ENCODE measurements at places on chromosomes 4 and X.

DNA sequence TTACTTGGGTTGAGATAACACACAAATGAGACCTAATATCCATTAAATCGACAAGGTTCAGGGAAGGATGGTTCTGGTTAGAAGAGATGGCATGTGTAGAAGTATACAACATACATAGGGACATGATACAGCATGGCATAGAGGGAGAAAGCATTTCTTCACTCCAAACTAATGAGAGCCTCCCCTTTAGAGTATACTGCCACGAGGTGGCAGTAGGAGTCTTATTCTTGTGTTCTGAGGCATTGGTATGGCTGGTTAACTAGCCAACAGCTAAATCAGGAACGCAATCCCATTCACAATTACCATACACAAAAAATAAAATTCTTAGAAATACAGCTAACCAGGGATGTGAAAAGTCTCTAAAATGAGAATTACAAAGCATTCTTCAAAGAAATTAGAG, 29.1 kb upstream of the TRO start:
- peak; percentile 55 for DNase-seq

- DNase-seq, result no peak
Observed at GRCh38 chr4:963276-964225, 9.8 kb downstream of the DGKQ start.

DNA sequence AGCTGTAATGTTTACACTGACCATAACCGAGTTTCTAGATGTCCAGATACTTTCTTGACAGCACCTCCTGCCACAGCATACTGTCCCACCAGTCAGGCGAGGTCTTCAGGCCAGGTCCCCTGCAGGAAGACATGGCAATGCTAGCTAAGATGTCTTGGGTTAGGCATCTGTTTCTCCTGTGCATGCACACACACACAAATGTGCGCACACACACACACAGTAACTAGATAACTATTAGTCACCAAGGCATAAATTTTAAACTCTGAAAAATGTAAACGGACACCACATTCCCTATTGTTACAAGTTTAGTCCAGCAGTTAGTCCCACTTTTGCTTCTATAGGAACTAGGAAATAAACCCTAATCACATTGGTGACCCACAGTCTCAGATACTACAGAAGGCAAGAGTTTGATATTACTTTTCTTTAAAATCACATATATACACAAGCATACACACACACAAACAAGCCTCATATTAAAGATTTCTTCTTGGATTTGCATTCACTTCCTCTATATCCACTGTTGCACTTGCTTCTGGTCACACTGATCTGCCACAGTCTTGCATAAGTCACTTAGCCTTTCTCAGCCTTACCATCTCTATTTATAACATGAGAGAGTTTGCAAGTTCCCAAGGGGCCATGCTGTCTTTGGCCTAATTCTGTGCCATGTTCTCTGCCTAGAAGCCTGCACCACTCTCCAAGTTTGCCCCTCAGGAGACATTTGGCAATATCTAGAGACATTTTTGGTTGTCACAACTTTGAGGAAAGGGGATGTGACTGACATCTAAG, 32.2 kb downstream of the IL21 start:
- DNase-seq, result no peak

GRCh38 chrX:14357314-14357713, 172.0 kb upstream of the GLRA2 start:
- DNase-seq, result no peak

GRCh38 chr4:123892368-123892976, 495.9 kb downstream of the SPRY1 start:
- no peak for DNase-seq

- no peak for DNase-seq
Observed at GRCh38 chr4:188154668-188155405, 15.6 kb downstream of the TRIML1 start.

GRCh38 chrX:13750812-13751211, 16.3 kb downstream of the OFD1 start:
- no peak for DNase-seq

DNA sequence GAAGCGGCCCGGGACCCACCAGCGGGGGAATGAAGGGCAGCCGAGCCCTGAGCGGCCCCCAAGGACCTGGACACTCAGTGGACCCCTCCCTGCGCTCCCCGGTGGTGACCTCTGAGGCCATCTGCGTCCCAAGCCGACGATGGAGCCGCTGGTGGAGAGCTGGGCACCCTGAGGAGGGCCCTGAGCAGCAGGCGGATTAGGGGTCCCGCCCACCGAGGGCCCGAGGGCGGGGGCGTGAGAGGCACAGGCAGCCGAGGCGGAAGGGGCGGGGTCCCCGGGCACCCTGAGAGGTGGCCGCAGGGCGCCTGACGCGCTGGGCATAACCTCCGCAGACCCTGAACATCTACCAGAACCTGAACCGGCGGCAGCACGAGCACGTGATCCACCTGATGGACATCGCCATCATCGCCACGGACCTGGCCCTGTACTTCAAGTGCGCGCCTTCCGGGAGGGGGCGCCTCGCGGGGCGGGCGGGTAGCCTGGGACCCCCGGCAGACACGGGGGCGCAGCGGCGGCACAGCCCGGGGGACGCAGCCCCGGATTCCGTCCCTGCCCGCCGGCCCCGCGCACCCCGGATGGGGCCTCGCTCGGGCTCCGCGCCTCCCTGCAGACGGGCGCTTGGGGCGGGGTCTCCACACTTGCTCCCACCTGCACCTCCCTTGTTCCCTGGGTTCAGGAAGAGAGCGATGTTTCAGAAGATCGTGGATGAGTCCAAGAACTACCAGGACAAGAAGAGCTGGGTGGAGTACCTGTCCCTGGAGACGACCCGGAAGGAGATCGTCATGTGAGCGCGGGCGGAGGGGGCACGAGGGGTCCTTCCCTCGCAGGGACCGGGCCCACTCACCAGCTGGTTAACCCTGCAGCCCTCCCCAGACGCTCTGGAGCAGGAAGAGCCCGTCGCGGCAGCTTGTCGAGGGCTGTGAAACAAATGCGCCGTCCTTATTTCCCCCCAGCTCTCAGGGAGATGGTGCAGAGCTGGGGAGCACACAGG, 10.3 kb downstream of the ATP5ME start:
- DNase-seq, result no peak

GRCh38 chrX:142084611-142085010, 120.5 kb downstream of the MAGEC2 start:
- DNase-seq, result no peak

GRCh38 chrX:38220024-38220414, 652 bp downstream of the SRPX start:
- peak; percentile 77 for DNase-seq

GRCh38 chr4:108168160-108168670, 517 bp downstream of the LEF1 start:
- DNase-seq, result no peak

DNA sequence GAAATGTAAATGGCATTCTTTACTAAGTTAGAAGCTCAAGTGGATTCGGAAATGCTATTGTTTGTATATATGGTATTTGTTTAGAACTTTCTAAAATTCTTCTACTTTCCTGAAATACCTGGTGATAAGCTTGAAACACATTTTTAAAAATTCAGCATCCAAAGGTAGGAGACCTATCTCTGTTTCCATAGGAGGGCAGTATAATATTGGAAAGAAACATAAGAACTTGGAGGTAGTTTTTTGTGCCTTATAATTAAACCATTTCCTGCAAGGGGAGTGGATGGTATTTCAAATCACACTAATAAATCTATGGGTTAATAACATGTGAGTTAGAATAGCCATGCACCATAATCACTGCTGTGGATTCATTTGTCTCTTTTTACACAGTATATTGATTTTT, 217.4 kb upstream of the AADAT start:
- no peak for DNase-seq

GRCh38 chr4:43410636-43411035, 518.1 kb downstream of the GRXCR1 start:
- DNase-seq, result no peak

GRCh38 chr4:38177035-38177546, 216.9 kb downstream of the PTTG2 start:
- no peak for DNase-seq

DNA sequence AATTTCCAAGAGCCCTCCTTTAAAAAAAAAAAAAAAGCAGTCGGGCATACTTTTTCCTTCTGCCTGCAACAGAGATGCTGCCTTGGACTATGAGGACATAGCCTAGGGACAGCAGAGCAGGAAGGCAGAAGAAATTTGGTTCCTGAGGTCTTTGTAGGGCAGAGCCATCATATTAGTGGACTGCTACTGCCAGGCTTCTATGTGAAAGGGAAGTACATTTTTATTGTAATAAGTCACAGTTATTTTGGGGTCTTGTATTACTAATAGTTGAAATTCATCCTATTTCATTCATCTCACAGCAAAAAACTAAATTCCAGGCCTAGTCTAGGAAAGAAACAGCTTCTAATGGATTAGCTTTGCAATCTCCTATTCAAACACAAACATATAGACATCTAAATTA, 211.2 kb downstream of the NSUN7 start:
- no peak for DNase-seq

DNA sequence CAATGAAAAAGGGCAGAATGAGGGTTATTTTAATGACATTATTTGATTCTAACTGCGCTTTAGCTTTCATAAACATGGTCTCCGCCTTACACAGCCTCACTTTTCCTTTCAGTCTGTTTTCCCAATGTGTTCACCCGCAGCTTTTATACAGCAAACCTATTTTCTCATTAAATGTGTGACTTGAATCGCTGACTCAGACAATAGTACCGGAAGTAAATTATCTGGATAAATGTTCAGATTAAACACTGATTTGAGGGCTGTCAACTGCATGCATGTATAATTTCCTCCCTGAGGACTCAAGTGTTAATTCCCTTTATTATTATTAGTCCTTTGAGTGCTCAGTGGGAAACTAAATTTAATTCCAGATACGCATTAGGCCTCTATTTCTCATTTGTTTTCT, 117.3 kb downstream of the FAM133A start:
- DNase-seq, result no peak

All from NCI-H460 (cell line).